ENCODE measurements at places on chromosomes 2 and 18.

DNA sequence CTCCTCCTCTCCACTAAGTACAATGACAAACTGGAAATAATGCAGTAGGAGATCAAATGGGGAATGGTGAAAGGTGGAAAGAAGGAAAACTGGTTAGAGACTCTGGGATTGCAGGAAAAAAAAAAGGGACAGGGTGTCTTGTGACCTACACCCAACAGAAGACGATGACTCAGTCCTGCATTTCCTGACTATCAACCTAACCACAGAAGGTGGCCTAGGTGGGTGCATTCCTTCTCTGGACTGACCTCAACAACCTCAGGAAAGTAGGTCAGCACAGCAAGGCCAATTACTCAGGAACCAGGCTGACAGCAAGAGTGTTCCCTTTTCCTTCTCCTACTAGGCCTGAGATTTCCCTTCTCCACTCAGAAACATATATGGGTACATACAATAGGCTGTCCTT lies 1386.4 kb upstream of the ZEB2 start:
- no peak for DNase-seq

- no peak for DNase-seq
These were observed 3.3 kb downstream of the OLA1 start for GRCh38 chr2:174245065-174245464.

DNA sequence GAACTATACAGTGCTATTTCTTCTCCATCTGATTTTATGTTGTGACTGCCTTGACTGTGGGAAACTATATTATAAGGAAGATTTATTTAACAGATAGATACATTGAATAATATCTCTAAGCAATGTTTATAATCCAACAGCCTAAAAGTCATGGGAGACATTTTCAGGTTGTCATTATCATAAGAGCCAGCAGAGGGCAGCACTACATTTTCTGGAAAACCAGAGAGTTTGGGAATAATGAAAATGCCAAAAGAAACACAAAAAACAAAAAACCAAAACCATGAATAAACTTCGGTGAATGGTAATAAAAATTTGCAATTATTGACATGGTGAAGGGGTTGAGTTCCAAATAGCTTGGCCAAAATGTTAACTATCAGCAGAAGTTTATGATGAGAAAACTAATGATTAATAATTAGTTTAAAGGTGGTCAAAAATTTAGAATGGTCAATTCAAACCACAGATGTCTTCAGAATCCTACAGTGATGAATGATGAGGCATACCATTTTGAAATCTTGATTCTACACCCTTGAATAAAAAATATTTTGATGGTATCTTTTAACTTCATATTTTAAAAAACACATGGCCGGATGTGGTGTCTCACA lies 4.7 kb downstream of the EEF1B2 start:
- DNase-seq = peak; percentile 35

- no peak for DNase-seq
These were observed 349.4 kb downstream of the SLC4A3 start for GRCh38 chr2:219976871-219977270.

- no peak for DNase-seq
These were observed 6.0 kb downstream of the ANKRD44 start for GRCh38 chr2:197304556-197305011.

GRCh38 chr2:230205034-230205433 lies 14.8 kb downstream of the SP110 start:
- DNase-seq = no peak

- no peak for DNase-seq
These were observed 131.4 kb upstream of the BOD1L2 start for GRCh38 chr18:57015451-57015850.

DNA sequence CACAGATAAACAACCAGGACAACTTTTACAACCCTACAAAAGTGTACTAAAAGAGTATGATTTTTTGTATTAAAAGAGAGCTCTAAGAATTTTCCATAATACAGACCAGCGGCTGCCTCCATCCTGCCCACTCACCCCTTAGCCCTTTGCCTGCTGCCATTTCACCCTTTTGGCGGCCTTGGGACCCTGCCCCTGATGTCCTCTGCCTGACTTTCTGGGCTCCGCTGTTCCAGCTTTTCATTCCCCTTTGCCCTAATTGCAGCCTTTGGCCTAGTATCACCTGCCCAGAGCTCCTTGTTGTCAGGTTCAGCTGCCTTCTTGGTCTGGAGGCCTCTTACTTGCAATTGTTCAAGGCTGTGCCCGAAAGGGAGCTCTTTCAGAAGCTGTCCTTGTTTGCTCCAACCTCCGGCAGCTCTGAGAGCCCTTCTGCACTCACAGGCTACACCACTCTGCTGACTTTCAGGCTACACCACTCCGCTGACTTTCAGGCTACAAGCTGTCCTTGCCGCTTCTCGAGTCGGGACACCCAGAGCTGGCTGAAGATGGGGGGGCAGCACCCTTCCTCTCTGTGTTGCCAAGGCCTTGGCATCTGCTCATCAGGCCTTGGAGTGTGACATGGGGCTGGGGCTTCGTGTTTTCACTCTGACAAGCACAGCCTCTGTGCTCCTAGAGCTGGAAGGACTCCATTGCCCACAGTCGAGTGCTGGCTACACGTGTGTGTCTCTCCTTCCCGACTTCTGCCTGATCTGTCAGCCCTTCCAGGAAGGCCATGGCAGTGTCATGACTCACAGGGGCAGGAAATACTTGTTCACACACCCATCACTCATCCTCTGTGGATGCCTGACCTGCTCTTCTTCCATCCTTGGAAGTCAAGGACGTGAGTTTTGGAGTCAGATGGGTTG lies 43.1 kb upstream of the HDAC4 start:
- peak; percentile 31 for DNase-seq

- DNase-seq = no peak
These were observed 822 bp downstream of the UBE2E3 start for GRCh38 chr2:180980943-180981911.

GRCh38 chr2:207073801-207074678 lies 91.7 kb downstream of the KLF7 start:
- DNase-seq = no peak

- DNase-seq = no peak
These were observed 368.2 kb downstream of the CDH2 start for GRCh38 chr18:27808683-27809082.

DNA sequence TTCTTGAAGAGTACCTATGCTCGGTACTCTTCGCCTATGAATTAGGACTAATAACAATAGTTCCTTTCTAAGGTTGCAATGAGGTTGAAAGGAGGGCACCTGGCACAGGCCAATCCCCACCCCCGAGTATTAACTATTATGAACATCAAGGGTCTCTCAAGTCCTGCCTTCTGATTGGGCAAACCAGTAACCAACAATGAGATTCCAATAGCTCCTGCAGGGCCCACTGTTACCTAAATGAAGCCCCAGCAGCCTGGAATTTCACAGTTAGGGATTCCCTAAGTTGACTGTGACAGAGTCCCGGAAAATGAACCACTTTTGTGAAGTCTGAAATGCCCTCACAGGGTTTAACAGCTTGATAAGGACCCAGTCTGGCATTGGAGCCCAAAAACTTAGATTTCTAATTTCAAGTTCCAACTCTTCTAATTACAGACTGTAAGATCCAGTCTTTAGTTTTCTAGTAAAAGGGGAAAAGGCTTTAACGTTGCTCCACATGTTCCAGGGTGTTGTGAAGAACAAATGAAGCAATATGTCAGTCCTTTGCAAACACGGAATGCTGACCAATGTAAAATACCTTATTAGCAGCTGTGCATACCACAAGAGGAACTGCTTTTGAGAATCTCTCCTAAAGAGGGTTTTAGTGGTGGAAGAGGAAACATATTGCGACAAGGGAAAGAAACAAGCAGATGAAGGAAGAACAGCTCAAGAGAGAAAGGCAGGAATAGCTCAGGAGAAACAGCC lies 277.7 kb upstream of the MAP2 start:
- DNase-seq = no peak

DNA sequence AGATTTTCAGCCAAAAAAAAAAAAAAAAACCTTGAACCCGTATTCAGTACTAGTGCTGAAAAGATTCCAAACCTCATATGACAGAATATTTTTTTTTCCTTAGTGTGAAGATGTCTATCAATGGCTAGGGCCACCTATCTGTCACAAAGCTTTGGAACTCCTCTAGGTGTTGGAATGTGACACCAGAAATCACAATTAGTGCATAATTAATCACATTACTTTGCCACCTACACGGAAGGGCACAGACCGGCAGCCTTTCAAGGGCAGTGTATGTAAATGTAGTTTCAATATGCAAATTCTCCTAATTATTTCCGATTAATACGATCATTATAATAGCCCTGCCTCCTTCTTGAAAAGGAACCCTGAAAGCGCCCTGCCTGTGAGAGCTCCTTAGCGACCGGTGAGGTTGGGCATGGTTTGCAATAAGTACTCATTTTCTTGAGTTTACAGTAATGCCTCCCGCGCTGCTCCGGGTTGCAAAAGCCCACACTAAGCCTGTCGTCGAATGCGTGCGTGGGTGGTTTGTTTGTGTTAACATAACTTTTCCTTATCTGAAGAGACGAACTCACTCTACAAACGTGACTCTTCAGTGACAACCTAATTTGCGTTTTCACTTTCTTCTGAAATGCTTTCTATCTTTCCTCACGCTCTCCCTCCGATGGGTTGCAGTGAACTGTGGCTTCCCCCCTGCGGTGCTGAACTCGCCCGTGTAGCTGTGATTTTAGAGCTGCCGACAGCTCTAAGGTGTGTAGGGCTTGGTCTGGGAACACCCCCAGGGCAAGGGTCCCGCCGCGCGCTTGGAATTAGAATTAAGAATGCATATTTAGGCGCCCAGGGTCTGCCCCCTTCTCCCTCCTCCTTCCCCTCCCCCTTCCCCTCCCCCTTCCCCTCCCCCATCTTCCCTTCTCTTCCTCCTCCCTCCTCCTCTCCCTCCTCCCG lies 765 bp upstream of the ID2 start:
- DNase-seq = no peak

DNA sequence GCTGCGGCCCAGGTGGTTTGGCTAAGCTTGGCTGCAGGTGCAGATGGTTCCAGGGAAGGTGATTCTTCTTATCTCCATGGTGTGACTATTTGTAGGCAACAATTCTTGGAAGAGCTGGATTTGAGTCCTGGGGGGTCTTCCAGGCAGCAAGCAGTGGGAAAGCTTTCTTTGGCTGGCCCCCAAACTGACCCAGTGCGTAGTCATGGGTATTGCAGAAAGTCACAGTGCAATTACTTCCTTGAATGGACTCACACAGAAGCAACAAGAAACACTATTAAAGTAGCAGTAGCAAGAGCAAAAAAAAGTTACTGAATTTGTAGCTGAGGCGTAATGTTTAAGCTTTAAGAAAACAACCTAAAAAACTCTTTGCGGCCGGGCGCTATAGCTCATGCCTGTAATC lies 293.6 kb upstream of the ATP5MC3 start:
- DNase-seq = no peak

DNA sequence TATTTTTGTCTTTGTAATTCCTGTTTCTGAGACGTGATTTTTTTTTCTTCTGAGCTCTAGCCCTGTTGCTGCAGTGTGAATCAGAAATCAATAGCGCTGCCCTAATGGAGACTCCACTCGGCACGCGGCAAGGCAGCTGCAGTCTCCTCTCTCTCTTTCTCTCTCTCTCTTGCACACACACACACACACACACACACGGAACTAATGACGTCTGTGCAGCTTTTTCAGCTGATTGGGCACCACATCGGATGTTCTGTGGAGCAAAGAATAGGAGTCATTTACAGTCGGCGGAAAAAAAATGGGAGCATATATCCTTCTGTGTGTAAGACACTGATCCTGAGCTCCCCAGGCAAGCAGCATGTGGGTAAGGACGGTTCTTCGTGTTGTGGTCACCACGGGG lies 2.0 kb upstream of the MYT1L start:
- no peak for DNase-seq

DNA sequence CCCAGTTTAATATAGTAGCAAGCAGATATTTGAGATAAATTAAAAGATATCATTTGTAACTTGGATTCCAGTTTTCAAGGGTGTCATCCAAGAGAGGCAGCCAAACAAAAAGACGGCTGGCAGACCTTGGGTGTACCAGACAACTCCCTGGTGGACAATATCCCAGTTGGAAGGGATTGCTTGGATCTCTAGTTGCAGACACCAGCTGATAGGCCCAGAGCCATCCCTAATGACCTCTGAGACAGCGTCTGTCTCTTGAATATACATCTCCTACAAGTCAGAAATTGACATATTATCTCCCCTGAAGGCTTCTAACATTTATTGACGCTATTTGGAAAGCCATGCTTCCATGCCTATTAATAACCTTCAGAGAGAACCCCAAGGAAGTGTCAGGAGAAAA lies 67.7 kb downstream of the ACVR1 start:
- no peak for DNase-seq

GRCh38 chr18:57776767-57777166 lies 26.3 kb downstream of the ATP8B1 start:
- no peak for DNase-seq

GRCh38 chr18:62721839-62722795 lies 6.8 kb downstream of the PHLPP1 start:
- DNase-seq = no peak

- DNase-seq = peak; percentile 34
These were observed 133.7 kb downstream of the FBXO15 start for GRCh38 chr18:74013955-74014354.

DNA sequence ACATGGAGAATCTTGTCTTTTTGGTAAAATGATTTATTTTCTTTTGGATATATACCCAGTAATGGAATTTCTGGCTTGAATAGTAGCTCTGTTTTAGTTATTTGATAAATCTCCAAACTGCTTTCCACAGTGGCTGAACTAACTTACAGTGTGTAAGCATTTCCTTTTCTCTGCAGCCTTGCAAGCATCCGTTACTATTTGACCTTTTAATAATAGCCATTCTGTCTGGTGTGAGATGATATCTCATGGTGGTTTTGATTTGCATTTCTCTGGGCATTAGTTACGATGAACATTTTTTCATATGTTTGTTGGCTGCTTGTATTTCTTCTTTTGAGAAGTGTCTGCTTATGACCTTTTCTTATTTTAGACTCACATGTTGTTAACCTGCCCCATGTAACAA lies 190.2 kb downstream of the GALR1 start:
- no peak for DNase-seq

DNA sequence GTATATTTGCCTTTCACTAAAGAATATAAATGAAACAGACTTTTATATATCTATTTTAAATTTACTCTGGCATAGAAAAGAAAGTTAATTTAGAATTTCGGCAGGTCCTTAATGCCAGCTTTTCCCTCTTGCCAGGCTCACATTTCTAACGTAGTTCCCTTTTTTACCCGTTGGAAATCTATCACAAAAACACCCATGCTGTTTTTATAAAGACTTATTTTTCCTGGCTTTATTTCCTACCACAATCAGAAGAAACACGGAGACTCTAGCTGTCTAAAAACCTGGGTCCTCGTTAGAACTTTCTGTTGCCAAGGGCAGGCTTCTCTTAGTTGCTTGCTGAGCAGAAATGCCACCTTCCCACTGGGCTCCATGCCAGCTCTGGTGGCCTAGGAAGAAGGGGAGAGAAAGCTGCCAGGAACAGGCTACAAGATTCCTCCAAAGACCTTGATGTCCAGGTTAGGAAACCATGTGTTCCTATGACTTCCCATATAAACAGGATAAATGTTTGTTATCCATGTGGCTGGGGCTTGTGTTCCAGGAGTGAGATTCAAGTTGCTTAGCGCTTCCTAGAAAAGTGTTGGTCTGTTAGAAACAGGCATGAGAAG lies 17.8 kb upstream of the TMEM18 start:
- DNase-seq = no peak
